ENCODE measurements at places on chromosomes 6 and 20.

DNA sequence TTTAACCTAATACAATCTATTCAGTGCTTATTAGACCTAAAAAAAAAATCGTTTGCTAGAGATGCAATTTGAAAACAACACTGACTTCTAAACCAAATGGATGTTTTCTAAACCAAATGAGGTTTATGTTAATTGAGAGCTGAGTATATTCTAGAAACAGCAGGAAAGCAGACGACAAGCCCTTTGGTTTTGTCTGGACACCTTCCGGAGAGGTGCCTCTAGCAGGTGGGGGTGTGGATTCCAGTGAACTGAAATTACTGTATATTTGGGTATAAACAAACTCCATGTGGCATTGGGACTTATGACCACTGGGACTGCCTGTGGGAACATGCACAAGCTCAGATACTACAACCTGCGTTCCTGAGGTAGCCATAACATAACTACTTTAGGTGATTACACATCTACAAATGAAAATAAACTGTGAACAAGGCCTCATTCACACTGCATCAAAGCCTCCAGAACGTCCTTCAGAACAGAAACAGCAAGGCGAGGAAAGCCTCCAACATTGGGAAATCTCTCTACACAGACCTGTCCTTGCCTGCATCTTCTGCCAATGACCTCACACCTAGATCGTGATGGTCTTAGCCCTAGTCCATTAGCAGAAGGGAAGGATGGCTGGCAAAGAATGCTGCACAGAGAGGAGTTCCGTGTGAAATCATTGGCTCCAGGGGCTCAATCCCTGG is 206.8 kb upstream of the FOXQ1 start:
- DNase-seq: no peak

- DNase-seq: no peak
These were observed 103.4 kb upstream of the CDYL start for GRCh38 chr6:4672772-4673171.

GRCh38 chr6:89818977-89819335 is 638 bp downstream of the MDN1 start:
- DNase-seq: no peak

DNA sequence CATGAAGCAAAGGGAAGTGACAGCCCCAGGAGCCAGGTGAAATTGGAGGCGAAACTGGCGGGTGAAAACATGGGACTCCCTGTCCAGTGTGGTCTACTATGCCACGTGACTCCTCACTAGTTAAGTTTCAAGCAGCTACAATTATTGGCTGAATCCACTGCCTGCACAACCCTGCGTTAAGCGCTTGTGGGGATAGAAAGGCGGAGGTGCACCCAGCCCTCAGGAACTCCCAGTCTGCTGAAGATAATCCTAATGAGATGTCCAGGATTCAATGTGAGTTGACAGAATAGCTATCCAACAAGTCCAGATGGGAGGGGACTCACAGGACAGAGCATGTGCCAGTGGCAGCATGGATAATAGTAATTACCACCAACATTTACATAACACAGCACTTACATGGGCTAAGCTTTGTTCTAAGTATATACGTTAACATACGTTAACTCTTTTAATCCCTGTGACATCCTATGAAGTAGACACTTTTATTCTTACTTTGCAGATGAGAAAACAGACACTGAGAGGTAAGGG is 1.8 kb downstream of the MOCS1 start:
- DNase-seq: peak; percentile 93

- no peak for DNase-seq
These were observed 27.4 kb downstream of the KCNQ5 start for GRCh38 chr6:72649032-72649984.

- no peak for DNase-seq
These were observed 122.2 kb downstream of the UNC5CL start for GRCh38 chr6:40916845-40917244.

GRCh38 chr20:46683939-46684750 is 5.1 kb downstream of the TP53RK start:
- DNase-seq: peak; percentile 89

DNA sequence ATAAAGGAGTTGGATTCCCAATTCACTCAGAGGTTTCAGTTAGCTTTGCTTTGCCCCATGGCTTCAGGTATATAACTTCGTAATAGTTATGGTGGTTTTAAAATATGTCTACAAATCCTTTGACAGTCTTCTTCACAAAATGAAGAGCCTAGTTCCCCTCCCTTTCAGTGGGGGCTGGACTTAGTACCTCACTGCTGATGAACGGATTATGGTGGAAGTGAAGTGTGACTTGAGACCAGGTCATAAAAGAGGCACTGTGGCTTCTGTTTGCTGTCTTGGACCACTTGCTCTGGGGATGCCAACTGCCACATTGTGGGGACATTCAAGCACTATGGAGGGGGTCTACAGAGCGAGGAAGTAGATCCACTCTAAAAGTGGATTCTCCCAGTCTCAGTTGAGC is 47.5 kb upstream of the NUP153 start:
- DNase-seq: no peak

DNA sequence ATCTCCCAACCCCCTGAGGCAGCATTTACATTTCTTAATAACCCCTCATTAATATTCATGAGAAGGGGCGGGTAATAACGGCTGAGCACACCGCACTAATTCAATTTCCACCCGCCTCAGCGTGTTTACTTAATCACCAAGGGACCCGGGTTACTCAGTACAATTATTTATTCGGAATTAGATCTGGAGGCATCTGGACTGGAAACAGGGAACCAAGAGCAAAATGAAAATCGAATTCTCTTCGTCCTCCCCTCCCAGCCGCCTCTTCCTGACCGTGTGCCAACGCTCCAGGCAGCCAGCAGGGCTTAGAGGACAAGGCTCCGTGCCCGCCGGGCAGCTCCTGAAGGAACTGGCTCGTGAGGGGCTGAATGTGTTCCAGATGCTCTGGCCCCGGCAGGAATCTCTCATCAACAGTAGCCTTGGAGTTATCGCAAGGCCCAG is 23.5 kb upstream of the CTNNBL1 start:
- no peak for DNase-seq

GRCh38 chr6:49606721-49607390 is 29.8 kb downstream of the RHAG start:
- peak; percentile 46 for DNase-seq

GRCh38 chr6:6623553-6623952 is 35.0 kb downstream of the LY86 start:
- no peak for DNase-seq

DNA sequence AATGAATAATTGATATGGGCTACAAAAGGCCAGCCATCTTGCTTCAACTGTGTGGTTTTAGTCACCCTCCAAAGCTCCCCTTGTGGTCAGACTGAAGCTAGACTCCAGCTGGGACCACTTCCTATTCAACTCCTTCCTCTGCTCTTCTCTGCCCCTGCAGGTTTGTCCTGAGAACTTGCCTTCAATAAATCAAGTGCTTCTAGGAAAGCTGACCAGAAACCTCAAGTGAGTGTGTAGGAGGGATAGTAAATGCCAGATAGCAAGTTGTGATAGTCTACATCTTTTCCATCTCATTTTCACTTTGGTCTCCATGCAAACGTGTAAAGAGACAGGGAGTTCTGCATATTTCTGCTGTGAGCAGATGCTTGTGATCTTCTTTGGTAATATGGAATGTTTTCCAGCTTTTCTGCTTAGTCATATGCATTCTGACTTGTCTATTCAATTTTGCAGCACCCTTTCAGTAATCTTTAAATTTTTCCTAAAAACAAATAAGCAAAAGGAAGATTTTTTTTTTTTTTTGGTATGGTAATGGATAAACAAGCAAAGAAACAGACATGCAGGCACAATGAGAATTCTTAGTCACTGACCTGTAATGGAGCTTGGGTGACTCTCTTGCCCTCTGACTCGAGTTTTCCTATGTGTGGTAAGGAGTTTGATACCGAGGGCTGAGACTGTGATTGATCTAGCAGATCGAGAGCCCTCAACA is 201.3 kb upstream of the BTBD3 start:
- peak; percentile 61 for DNase-seq

- DNase-seq: no peak
These were observed 107.7 kb upstream of the JAG1 start for GRCh38 chr20:10781526-10781925.

DNA sequence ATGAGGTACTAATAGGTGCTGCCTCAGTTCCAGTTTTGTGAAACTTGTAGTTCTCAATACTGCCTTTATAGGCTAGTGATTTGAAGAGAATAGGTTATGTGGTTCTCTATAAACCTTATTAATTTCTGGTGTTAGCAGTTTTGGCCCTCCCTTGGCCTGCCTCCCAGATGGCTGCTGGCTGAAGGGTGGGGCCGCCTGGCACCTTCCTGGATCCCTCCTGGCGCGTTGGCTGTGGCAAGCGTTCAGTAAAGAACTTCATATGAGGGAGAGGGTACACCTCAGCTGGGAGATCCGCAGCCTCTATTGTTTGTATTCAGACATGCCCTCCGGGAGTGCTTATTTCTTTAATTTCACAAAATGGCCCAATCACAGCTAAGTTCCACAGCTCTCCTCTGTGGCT is 51.9 kb downstream of the FAM120B start:
- no peak for DNase-seq

DNA sequence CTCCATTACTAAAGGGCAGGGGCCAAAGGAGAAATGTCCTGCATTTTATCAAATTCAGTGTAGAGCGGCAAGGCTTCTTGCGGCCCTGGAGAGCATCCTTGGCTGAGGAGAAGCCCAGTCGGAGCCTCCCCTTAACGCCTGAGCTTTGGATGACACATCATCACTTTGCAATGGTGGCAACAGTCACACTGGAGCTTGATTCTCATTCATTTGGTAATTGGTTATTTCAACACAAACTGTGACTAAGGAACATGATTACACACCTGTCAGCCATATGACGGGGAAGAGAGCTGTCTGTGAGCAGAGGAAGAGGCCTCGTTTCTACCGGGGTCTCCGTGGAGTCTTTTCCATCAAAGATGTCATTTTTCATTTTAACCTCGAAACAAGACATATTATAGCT is 81.4 kb downstream of the SOBP start:
- DNase-seq: no peak

- peak; percentile 62 for DNase-seq
These were observed 6.5 kb downstream of the PTPRK start for GRCh38 chr6:128513878-128514277.

DNA sequence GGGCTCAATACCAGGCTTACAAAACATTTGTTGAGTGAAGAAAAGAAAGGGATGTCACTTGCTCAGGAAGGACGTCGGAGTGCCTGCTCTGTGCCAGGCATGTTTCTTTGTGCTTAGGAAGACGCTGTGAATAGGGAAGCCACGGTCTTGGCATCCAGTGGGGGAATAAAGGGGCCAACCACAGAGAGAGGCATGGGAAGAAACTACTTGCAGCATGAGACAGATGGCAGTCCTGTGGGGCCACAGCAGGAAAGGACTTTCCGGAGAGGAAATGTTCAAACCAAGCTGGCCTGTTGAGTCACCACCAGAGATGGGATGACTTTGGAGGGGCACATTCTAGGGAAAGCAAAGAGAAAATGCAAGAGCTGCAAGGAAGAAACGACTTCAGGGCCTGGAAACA is 173.2 kb downstream of the CDH26 start:
- DNase-seq: no peak

DNA sequence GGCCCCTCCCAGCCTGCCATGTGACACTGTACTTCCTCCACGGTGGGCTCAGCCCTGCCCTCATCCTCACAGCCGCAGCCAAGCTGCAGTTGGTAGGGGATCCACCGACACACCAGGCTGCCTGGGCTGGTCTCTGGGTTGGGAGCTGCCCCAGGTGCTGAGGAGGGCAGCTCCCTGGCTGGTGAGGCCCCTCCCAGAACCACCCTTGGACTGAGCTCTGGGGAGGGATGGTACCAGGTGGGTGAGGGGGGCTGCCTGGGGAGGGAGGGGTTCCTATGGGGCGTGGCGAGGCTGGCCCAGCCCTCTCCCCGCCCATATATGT is 185 bp upstream of the TNFRSF6B start:
- DNase-seq: no peak

GRCh38 chr20:8389381-8390036 is 257.4 kb downstream of the PLCB1 start:
- no peak for DNase-seq

GRCh38 chr6:127463056-127463455 is 3.9 kb upstream of the KIAA0408 start:
- DNase-seq: no peak

GRCh38 chr6:119720160-119720559 is 370.6 kb upstream of the MAN1A1 start:
- DNase-seq: no peak

- DNase-seq: no peak
These were observed 63.9 kb downstream of the FAM83B start for GRCh38 chr6:54910431-54910884.

DNA sequence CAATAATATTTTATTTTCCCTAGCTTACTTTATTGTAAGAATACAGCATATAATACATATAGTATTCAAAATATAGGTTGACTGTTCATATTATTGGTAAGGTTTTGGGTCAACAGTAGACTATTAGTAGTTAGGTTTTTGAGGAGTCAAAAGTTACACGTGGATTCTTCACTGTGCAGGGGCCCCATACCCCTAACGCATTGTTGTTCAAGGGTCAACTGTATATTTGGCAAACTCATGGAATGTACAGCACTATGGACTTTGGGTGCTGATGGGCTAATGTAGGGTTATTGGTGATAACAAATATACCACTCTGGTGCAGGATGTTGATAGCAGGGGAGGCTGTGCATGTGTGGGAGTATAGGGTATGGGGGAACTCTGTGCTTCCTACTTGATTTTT is 397.2 kb downstream of the BCKDHB start:
- DNase-seq: no peak

- DNase-seq: no peak
These were observed 129.5 kb downstream of the NFATC2 start for GRCh38 chr20:51412951-51413481.

DNA sequence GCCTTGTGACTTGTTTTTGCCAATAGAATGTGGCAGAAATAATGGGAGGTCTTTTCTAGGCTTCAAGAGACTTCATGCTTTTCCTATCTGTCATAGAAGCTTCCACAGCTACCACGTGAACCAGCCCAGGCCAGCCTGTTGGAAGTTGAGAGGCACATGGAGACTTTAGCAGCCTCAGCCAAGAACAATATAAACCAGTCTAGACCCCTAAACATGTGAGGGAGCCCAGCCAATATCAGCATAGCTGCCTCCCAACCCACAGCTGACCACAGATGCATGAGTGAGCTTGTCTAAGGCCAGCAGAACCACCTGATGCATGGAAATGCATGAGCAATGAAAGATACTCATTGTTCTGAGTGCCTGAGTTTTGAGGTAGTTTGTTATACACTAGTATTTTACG is 540.7 kb upstream of the BTBD3 start:
- DNase-seq: no peak
